ENCODE measurements at places on chromosomes 1 and 21.

- DNase-seq = no peak
Measured at GRCh38 chr1:62735491-62736171, 47.4 kb upstream of the DOCK7 start.

GRCh38 chr1:247332215-247332622 lies 552 bp upstream of the ZNF496 start:
- DNase-seq = peak; percentile 25

DNA sequence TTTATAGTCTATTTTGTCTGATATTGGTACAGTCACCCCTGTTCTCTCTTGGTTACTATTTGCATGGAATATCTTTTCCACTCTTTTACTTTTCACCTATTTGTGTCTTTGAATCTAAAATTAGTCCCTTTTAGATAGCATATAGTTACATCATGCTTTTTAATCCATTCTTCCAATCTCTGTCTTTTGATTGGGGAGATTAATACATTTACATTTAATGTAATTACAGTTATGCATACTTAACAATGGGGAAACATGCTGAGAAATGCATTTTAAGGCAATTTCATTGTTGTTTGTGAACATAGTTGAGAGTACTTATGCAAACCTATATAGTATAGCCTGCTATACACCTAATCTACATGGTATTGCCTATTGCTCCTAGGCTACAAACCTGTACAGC lies 48.4 kb upstream of the ATP6V1G3 start:
- DNase-seq = no peak

DNA sequence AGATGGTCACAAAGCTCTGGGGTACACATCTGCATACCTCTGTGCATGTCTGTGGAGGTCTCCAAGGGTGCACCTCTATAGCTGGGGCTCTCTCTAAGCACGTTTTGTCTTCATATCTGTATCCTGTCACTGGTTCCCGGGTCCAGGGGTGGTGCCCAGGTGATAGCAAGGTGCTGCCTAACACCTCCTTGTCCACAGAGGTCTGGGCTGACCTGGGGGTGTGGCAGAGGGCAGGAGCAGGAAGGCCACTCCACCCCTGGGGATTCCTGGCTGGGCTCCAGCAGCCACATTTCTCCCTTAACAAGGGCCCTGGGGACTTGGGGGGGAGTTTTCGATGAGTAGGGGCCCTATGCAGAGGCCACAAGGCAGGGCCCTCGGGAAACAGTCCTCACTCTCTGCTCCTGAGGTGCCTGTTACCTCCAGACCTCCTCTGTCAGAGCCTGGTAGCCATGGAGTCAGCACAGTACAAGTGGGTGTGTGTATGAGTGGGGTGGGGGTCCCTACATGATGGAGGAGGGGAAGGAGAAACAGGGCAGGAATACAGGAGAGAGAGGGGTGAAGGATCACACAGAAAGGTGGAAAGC lies 7.0 kb upstream of the CDCP2 start:
- DNase-seq = no peak

DNA sequence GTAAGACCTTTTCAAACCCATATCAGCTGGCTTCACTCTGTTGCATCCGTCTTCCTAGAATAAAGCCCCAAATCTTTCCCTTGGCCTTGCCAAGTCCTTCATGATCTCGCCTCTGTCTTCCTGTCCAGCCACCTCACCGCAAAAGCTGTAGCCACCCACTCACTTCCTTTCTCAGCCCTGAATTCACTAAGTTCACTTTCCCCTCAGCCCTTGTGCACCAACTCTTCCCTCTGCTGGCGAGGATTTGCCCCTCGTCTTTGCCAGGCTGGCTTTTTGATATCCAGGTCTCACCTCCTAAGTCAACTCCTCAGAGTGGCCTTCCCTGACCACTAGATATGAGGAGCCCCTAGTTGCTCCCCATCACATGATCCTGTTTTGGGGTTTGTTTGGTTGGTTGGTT lies 3.9 kb upstream of the COL16A1 start:
- DNase-seq = no peak

DNA sequence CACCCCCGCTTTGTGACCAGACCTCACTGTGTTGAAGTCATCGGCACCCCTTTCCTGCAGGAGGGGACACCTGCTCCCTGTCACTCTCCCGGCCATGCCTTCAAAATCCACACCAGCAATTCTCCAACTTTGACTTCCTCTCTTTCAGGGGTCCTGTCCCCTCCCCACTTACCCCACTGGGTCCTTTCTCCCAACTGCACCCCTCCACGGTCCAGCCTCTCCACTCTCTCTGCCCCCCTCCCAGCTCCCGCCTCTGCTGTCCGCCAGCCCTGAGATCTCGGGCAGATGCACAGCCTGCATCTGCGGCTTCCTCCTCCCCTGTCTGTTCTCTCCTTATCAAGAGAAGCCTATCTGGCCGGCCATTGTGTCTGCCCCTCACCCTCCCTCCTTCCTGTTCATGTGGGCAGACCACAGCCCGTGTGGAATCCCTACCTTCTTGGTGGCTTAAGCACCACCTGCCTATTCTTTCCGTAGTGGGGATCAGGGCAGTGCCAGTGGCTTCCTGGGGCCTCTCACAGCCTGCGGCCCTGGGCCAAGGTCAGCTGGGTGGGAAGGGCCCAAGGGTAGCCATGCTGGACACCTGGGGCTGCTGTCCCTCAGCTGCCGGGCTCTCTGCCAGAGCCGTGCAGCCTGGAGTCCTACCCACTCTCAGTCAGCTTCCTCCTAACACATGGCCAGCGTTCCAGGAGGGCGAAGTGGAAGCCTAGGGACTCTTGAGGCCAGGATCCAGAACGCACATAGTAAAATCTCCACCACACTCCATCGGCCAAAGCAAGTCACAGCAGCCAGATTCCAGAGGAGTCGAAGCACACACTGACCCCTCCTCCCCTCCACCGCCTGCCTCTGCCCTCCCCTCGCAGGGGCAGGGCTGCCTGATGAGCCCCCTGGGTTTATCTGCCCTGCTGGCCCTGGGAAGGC lies 5.1 kb upstream of the HES4 start:
- no peak for DNase-seq

DNA sequence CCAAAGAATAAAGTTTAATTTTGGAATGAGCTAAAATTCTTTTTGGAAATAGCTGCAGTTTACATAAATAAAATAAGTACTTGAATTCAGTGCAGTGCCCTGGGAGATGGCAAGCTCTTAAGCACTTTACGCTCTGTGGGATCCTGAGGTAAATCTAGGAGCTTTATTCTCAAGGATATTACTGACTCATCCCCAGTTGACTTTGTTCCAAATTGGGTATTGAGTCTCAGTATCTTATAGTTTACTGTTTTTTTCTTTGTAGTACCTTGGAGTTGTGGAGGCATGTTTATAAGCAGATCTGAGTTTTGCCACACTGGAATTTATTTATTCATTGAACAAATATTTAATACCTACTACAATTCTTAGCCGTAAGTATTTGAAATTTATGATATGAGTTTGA lies 27.4 kb upstream of the HRNR start:
- no peak for DNase-seq

- no peak for DNase-seq
Measured at GRCh38 chr1:69103213-69103612, 464.5 kb upstream of the LRRC7 start.

- no peak for DNase-seq
Measured at GRCh38 chr1:112004076-112004475, 14.6 kb upstream of the KCND3 start.

GRCh38 chr1:35675773-35676172 lies 34.4 kb upstream of the PSMB2 start:
- no peak for DNase-seq

DNA sequence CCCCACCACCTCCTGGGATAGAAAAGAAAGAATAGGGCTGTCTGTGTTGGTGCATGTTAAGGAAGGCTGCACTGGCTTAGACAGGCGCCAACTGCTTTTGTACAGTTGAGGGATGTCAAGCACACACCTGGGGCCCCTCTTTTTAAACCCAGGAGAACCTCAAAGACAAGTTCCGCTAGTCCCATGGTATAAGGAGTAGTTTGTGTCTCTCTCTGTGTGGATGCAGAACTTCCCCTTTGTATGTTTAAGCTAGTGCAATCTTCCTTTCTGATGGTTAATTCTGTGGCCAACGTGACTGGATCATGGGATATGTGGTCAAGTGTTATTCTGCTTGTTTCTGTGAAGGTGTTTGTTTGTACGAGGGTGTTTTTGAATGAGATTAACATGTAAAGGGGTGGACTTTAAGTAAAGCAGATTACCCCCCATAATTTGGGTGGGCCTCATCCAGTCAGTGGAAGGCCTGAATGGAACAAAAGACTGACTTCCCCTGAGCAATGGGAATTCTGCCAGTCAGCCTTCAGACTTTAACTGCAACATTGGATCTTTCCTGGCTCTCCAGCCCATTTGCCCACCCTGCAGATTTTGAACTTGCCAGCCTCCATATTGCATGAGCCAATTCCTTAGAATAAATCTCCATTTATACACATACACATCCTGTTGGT lies 9.5 kb upstream of the DUSP10 start:
- no peak for DNase-seq

DNA sequence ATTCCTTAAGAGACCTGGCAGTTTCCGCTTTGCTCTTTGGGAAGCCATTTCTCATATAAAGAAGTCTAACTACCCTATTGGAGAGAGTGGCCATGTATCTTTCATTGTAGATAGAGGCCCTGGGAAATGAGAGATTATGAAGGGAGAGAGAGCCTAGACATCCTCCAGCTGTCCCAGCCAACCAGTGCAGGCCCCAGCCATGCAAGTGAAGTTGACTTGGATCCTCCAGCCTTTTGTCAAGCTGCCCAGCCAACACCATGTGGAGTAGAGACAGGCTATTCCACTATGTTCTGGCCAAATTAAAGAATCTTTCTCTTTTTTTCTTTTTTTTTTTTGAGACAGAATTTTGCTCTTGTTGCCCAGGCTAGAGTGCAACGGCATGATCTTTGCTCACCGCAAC lies 7.1 kb upstream of the ANP32E start:
- DNase-seq = no peak

- DNase-seq = no peak
Measured at GRCh38 chr1:78651241-78651640, 1.6 kb downstream of the IFI44 start.

DNA sequence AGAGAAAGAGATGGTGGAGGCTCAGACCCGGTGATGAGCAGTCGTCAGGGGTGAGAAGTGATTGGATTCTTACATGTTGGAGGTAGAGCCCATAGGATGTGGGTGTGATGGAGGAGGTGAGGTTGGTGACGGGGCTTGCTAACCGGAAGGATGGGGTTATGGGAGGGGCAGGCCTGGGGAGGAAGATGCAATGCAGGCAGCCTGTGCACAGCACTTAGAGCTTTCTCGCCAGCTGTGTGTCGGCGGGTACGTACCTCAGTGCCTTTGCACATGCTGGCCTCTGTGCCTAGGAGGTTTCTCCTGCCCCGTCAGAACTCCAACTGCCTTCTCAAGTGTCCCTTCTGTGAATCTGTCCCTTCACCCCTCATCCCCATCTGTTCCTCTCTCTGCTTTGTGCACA lies 2.9 kb upstream of the BSND start:
- no peak for DNase-seq

DNA sequence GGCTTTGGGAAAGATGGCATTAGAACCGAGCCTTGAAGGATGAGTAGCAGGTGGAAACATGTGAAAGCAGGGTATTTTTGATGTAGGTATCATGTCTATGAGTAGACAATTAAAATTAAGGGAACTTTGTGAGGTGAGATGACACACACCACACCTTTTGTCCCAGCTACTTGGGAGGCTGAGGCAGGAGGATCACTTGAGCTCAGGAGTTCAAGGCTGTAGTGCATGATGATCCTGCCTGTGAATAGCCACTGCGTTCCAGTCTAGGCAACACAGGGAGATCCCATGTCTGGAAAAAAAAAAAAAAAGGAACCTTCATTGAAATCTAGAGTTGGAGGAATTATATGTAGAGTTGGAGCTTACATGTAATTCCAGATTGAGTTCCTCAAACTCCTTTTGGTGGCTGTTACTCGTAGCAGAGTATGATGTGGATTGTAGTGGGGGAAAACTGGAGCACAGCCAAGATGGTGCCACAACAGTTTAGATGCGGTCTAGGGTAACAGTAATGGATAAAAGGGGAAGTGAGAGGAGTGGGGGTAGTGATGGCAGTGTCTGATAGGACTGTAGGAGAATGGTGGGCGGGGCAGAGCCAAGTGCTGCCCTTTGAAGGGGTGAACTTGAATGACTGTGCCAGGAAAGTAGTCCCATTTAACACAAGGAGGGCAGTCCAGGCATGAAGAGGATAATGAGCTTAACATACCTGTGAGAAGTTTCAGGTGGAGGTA lies 17.4 kb downstream of the AK4 start:
- DNase-seq = no peak

GRCh38 chr21:30831194-30831765 lies 1.7 kb upstream of the KRTAP7-1 start:
- DNase-seq = no peak

DNA sequence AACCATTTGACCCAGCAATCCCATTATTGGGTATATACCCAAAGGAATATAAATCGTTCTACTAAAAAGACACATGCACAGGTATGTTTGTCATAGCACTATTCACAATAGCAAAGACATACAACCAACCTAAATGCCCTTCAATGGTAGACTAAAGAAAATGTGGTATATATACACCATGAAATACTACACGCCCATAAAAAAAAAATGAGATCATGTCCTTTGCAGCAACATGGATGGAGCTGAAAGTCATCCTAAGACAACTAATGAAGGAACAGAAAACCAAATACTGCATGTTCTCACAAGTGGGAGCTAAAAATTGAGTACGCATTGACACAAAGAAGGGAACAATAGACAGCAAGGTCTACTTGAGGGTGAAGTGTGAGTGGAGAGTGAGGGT lies 72.0 kb downstream of the EIF4G3 start:
- no peak for DNase-seq

- DNase-seq = peak; percentile 9
Measured at GRCh38 chr1:201982623-201983379, at the start of gene RNPEP. Gene RNPEP (plus strand): TSS chr1:201982648. CDS start chr1:201982667, 19 bp downstream.

- DNase-seq = no peak
Measured at GRCh38 chr1:87042111-87042811, 127.8 kb downstream of the HS2ST1 start.

DNA sequence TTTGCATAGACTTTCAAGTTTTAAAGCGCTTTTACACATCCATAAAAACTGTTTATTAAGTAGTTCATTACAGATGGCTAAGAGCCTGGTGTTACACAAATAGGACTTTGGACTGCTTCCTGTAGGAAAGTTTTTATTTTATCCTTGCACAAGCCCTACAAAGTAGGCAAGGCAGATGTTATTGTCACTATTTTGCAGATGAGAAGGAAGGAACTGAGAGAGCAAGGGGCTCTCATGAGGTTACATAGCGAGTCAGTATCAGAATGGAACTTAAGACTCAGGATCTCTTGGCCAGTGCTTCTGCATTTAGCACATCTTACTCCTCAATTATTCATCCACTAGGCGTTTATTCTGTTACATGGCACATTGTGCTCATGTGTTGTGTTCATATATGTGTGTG lies 2.6 kb upstream of the MAPKAPK2 start:
- no peak for DNase-seq

DNA sequence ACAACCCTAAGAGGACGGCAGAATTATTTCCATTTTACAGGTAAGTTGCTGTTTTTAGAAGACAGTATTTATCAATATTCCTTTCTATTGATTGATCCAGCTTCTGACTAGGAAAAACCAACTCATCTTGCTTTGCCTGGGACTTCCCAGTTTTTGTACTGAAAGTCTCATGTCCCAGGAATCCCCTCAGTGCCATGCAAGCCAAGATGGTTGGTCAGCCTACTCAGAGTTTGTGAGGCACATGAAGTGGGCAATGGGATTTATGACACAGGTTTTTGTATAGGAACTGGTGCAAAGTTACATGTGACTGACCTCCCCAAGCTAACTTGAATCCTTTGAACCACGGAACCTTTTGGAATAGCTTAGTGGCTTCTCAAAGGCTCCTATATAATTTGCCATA lies 45.5 kb downstream of the GNG12 start:
- no peak for DNase-seq

- DNase-seq = no peak
Measured at GRCh38 chr1:201912832-201913231, 24.1 kb downstream of the SHISA4 start.
